Left ventricle myocardium inferior (tissue), 1 donor: ENCODE measurements at places on chromosomes 11 and 22. TPM values are rescaled to one million over a fixed set of nuclear protein-coding genes. Genes with fewer than 3 reads are reported as not detected.

- H3K27ac ChIP-seq: no peak overlapping the region
- no peaks in the 10 kb centered on the region for H3K36me3 ChIP-seq
- H3K4me3 ChIP-seq: no peak overlapping the region
- no peaks in the 10 kb centered on the region for H3K4me1 ChIP-seq
Measured at GRCh38 chr11:20647976-20648565, 21.3 kb upstream of the NELL1 start.

CEP126 gene
- 1.5 TPM for total RNA-seq

DNA sequence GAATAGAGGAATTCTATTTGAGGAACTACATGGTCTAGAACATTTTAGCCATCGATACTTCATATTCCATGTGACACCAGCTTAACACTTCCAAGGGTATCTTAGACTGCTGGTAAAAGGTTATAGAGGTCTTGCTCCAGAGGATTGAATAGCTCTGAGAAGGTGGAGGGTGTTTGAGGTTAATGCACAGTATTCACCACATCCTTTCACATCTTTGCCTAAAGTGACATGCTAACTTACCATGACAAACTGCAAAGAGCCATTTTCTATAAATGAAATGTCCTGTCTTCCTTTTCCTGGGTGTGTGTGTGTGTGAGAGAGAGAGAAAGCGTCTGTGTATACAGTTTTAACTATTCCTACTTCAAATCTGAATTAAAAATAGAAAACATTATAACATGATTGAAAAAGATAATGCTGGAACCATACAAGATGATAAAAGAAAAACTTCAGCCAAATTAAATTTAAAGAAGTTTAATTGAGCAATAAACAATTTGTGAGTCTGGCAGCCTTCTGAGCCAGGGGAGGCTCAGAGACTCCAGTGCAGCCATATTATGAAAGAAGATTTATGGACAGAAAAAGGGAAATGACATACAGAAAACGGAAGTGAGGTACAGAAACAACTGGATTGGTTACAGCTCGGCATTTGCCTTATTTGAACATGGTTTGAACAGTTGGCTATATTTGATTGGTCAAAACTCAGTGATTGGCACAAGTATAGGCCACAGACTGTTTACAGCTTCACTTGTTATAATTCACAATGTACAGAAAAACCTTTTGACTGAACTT is 320.9 kb upstream of the CCDC179 start:
- no peaks in the 10 kb centered on the region for H3K36me3 ChIP-seq
- H3K4me3 ChIP-seq: no peak overlapping the region
- H3K27ac ChIP-seq: no peak overlapping the region
- H3K4me1 ChIP-seq: no peaks in the 10 kb centered on the region
- DNase-seq: no peak

MLC1 gene
- 0.66 TPM for total RNA-seq

ART1 gene
- 0.58 TPM for total RNA-seq

SYT12 gene
- total RNA-seq: 0.05 TPM

LINC01488 gene
- total RNA-seq: 0.38 TPM

DNA sequence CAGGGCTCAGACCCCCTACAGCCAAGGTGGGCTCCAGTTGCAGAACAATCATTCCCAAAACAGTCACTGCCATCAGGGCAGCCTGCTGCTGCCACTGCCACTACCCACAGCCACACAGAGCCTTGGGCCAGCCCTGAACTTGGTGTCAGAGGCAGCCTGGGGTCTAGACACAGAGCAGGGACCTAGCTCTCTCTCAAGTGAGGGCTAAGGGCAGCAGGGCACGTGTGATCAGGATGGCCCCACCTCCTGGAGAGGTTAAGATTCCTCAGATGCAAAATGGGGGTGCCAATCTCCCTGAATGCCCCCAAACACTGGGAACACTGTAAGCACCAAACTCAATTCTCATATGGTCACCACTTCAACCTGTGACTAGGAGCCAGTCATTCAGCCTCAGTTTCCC is 15.6 kb downstream of the CABP7 start:
- no peaks in the 10 kb centered on the region for H3K27me3 ChIP-seq
- peaks cover 8% of the 10 kb centered on the region for H3K4me1 ChIP-seq
- H3K27ac ChIP-seq: no peak overlapping the region
- peaks cover 47% of the 10 kb centered on the region for H3K36me3 ChIP-seq
- no peak for DNase-seq

P2RY2 gene
- total RNA-seq: 19.8 TPM

DNA sequence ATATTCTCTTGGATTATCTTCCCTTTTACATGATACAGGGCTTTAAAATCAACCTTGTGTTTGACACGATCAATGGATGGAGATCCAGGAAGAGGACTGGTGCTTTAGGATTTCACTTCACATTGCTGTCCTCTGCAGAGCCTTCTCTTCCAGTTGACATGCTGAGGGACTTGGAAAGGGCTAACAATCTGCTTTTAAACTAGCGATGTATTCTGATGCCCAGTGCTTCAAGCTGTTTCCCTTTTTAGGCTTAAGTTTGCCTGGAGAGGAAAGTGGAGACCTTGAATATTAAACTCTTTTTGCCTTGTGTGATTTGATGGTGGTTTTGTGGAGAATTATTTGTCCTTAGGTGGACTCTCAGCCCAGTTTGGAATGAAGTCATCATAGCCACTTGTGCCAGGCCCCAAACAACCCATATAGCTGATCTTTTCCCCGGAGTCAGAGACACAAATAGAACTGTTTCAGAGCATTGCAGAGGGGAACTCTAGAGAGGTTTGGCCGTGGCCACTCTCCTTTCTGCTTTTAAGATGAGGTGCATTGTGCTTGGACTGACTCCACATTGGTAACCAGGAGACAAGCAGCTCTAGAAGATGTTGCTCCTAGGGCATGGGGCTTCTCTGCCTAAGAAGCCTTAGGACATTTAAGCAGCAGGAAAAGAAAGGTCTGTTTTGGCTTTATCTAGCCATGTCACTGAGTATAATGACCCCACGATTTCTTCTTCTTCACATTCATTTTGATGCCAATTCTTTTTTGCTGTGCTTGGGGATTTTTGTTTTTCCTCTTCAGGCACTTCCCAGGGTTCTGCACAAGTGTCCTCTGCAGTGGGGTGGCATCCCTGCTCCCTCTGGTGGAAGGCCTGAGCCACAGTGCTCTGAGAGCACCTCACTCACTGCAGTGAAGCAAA is 152.8 kb downstream of the NCAM1 start:
- no peak overlapping the region for H3K4me3 ChIP-seq
- peak overlapping the region; percentile 69 for H3K27ac ChIP-seq
- DNase-seq: peak; percentile 28
- H3K36me3 ChIP-seq: no peaks in the 10 kb centered on the region
- no peaks in the 10 kb centered on the region for H3K27me3 ChIP-seq

- DNase-seq: no peak
- no peaks in the 10 kb centered on the region for H3K4me1 ChIP-seq
- H3K27ac ChIP-seq: no peak overlapping the region
Measured at GRCh38 chr11:33001751-33002542, 13.7 kb upstream of the DEPDC7 start.

DNA sequence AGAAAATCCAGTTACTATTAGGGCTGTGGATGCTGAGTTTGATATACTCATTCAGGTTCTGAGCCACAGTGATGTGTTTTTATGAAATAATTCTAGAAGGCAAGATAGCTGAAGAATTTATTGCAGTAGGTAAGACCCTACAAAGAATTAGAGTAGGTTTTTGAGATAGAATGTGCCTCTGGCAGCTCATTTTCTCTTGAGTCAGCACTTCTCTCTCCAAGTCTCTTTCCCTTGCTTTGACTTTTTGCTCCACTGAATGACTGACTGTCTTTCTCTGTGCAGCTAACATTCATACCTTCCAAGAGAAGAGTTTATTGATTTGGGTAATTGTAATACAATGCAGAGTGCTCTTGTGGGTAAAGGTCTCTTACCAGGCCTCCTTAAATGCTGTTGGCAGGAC is 48.0 kb upstream of the C11orf87 start:
- H3K4me1 ChIP-seq: peaks cover 20% of the 10 kb centered on the region
- no peaks in the 10 kb centered on the region for H3K36me3 ChIP-seq
- no peak overlapping the region for H3K4me3 ChIP-seq

- DNase-seq: no peak
- no peaks in the 10 kb centered on the region for H3K36me3 ChIP-seq
- H3K27me3 ChIP-seq: peaks cover 5% of the 10 kb centered on the region
- H3K4me1 ChIP-seq: no peaks in the 10 kb centered on the region
Measured at GRCh38 chr11:118051136-118051610, 25.7 kb upstream of the TMPRSS4 start.

CD3G gene
- total RNA-seq: 0.16 TPM

DNA sequence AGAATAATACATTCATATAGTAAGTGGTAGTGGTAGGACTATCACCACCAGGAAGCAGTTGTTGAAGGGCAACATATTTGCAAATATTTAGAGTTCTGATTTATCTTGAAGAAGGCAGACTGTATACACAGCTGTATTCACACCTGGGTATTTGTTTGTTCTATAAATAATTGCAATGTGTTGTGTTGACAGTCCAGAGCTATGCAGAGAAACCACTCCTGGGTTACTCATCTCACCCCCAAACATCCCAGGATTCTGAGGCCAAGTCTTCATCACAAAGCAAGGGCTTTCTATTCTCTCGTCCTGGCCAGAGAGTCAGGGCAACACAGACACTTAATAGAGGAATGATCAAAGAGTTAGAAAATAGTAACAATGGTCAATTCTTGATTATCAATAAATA is 102.1 kb upstream of the FAT3 start:
- H3K27ac ChIP-seq: no peak overlapping the region
- H3K36me3 ChIP-seq: no peaks in the 10 kb centered on the region
- H3K27me3 ChIP-seq: no peaks in the 10 kb centered on the region

OR5AN1 gene
- not detected for total RNA-seq

DNA sequence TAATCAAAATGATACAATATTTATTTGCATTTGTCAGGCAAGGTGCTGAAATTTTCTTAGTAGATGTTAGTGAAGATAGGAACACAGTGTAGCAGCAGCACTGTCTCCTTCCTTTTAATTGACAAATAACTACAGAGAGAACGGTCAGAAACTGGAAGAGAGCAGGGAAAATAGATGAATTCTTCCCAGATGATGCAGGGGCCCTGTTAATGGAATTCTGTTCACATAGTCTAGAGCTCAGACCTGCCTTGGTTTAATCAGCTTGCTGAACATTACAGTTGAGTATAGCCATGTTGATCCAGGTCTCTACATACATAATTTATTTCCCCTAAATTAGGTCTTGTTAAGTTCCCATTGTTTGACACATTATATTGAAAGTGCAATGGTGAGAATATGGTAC is 127.4 kb downstream of the SLC17A6 start:
- H3K27ac ChIP-seq: no peak overlapping the region
- H3K4me3 ChIP-seq: no peak overlapping the region
- H3K27me3 ChIP-seq: peaks cover 13% of the 10 kb centered on the region
- H3K36me3 ChIP-seq: no peaks in the 10 kb centered on the region
- no peaks in the 10 kb centered on the region for H3K4me1 ChIP-seq
- no peak for DNase-seq

- H3K27me3 ChIP-seq: peaks cover 13% of the 10 kb centered on the region
- H3K4me1 ChIP-seq: peaks cover under 1% of the 10 kb centered on the region
- H3K36me3 ChIP-seq: no peaks in the 10 kb centered on the region
Measured at GRCh38 chr11:8253566-8253965, 10.1 kb downstream of the LMO1 start.

- peaks cover 7% of the 10 kb centered on the region for H3K27me3 ChIP-seq
- no peaks in the 10 kb centered on the region for H3K36me3 ChIP-seq
- no peak overlapping the region for H3K4me3 ChIP-seq
- no peaks in the 10 kb centered on the region for H3K4me1 ChIP-seq
- DNase-seq: no peak
- H3K27ac ChIP-seq: no peak overlapping the region
Measured at GRCh38 chr11:5246772-5247471, 2.7 kb downstream of the HBG1 start.

DNA sequence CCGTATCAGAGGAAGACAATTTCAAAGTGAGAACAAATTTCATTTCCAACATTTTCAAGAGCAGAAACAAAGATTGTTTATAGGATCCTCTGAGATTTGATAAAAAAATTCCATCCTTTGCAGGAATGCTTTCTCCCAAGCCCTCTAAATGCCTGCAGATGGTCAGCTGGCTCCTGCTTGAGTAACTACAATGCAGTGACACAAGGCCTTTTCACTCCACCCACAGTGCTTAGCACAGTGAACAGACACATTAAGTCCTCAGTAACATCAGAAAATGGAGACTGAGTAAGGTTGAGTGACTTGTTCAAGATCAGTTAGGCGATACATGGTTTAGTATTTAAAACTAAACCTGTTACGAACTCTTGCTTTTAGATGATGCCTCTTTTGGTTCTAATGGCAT is 527.1 kb upstream of the CCDC90B start:
- peaks cover 5% of the 10 kb centered on the region for H3K27me3 ChIP-seq
- no peak overlapping the region for H3K4me3 ChIP-seq
- DNase-seq: no peak
- no peak overlapping the region for H3K27ac ChIP-seq

- DNase-seq: no peak
- no peaks in the 10 kb centered on the region for H3K27me3 ChIP-seq
- H3K36me3 ChIP-seq: peaks cover 29% of the 10 kb centered on the region
- H3K4me3 ChIP-seq: no peak overlapping the region
- peaks cover 27% of the 10 kb centered on the region for H3K4me1 ChIP-seq
Measured at GRCh38 chr11:17954395-17955252, 58.2 kb downstream of the SERGEF start.

GRCh38 chr11:35671396-35672127 is 9.0 kb downstream of the TRIM44 start:
- peaks cover 57% of the 10 kb centered on the region for H3K4me1 ChIP-seq
- H3K27me3 ChIP-seq: no peaks in the 10 kb centered on the region
- no peak overlapping the region for H3K27ac ChIP-seq
- H3K36me3 ChIP-seq: peaks cover 11% of the 10 kb centered on the region
- H3K4me3 ChIP-seq: no peak overlapping the region

- H3K27ac ChIP-seq: no peak overlapping the region
- no peaks in the 10 kb centered on the region for H3K36me3 ChIP-seq
- peaks cover 17% of the 10 kb centered on the region for H3K27me3 ChIP-seq
- no peak for DNase-seq
- peaks cover 41% of the 10 kb centered on the region for H3K4me1 ChIP-seq
Measured at GRCh38 chr22:32413719-32414118, 1.7 kb upstream of the RTCB start.

DNA sequence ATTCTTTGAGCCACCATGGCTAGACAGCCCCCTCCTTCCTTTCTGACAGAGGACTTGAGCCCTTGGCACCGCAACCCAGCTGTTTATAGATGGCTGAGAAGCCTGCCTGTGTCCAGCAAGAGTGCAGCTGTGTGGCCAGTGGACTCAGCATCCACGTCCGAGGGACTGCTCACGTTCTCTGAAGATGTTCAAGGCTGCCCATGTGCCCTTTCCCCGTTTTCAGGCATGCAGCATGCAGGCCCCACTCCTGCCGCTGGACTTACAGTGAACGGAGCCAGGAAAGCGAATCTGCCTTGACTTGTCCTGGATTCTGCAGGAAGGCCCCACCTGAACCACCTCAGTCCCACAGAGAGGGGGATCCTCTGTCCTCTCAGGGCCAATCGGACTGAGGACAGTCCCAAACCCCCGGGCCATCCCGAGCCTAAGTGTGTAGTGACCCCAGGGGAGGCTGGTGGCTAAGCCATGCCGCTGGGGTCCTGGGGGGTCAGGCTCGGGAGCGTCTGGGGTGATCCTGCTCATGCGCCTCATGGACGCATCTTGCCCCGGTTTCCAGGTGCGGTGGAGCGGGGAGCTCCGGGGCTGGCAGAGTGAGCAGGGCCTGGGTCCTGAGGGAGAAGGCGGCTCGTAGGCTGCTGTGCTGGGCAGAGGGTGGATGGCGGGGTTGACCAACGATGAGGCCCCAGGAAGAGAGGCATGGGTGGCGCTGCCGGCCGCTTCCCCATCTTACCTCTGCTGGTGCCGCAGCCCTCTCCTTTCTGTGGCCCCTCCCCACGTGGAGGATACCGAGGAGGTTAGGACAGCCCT is 170.7 kb downstream of the CTTN start:
- peak overlapping the region; percentile 89 for H3K27ac ChIP-seq

GRCh38 chr11:60766547-60766946 is 9.9 kb downstream of the MS4A15 start:
- H3K27ac ChIP-seq: no peak overlapping the region
- no peak overlapping the region for H3K4me3 ChIP-seq
- no peak for DNase-seq
- peaks cover 99% of the 10 kb centered on the region for H3K27me3 ChIP-seq

ANGPTL5 gene
- total RNA-seq: 1.3 TPM
